ENCODE measurements at places on chromosomes 12 and 14.

DNA sequence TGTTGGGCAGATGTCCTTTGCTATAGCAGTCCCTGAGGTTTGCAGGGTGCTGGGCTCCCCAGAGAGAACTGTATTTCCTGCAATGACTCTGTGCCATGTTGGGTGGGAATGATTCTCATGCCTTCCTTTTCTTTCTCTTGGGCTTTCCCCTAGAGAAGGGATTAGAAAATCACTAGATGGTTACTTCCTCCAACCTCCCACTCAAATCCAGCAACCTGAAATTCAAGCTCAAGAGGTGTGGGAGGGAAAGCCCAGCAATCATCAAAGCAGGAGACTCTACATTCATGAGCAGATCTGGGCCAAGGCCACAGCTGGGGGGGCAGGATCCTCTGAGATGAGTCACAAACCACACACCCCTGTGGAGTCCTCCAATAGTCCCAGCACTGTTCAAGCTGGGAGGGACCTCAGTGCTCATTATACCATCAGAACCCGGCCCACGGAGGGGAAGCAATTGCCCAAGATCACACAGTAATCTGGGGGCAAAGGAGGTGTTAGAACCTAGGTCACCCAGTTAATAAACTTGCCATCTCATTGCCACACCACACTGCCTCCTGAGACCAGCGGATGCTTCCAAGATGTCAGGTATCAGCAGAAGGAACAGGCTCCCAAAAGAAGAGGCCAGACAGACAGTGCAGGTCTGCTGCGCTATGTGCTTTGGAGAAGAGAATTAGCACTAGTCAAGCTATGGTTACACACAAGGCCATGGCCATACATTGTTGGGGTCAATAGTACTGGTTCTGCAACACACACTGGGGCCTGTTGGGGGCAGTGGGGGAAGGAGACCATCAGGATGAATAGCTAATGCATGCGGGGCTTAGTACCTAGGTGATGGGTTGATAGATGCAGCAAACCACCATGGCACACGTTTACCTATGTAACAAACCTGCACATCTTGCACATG, 65.7 kb downstream of the TTC9 start:
- DNase-seq, result no peak

DNA sequence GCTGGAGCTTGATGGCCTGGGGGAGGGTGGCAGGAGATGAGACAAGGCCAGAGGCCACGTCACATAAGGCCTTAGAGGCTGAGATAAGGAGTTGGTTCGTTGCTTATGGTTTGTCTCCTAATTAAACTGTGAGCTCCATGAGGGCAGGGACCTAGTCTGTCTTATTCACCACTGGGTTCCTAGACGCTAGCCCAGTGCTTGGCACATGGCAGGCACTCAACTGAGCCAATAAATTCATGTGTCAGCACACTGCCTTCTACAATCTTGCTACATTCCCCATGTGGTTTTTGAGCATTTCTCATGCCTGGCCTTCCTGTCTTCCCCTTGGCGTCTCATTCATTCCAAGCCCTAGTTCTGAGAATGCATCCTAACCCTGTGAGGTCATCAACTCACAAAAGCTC, 92.5 kb upstream of the MED13L start:
- no peak for DNase-seq

GRCh38 chr14:74634964-74635363, 22.9 kb upstream of the LTBP2 start:
- DNase-seq, result no peak

DNA sequence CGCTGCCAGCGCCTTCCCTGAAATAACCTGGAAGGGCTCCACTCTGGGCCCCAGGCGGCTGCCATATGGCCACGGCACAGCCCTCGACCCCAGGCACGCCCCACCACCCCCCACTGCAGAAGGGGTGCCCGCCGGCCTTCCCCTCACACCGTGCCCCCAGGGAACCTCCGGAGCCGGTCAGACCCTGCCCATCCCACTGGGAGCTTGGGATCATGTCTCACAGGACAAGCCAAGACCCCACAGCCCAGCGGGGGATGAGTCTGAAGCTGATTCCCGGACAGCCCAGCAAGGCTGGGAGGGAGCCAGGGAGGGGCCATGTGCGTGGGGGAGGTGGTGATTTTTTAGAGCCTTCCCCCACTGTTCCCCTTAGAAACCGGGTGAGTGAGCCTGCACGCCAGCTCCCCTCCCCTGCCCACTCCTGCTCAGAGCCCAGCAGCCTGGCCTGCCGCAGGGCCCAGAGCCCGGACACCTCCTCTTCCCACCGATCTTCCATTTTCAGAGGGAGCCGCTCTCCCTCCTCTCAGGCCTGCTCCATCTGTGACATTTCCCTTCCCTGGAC, 1.4 kb downstream of the RIMBP2 start:
- DNase-seq, result no peak

DNA sequence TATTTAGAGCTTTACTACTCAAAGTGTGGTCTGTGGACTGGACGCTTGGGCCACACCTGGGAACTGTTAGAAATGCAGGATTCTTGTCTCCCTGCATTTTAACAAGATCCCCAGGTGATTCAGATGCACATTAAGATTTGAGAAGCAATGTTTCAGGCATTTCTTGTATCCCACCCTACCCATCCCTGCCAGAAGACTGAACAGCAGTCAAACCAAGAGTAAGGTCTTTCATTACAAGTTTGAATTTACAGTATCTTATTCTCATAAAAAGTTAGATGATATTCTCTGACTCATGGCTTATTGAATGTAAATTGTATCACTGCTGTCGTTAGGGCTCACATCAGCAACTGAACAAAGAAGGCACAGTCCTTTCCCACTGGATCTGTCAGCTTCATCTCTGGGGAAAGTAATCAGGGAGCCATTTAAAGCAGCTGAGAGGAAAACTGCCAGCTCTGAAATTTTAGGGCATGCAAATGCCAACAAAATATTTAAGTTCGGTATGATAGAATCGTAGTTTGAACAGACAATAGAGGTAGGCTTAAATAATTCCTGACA, 141.1 kb downstream of the AKAP6 start:
- DNase-seq, result no peak

- DNase-seq, result no peak
Measured at GRCh38 chr12:18923721-18924120, 185.8 kb downstream of the CAPZA3 start.

DNA sequence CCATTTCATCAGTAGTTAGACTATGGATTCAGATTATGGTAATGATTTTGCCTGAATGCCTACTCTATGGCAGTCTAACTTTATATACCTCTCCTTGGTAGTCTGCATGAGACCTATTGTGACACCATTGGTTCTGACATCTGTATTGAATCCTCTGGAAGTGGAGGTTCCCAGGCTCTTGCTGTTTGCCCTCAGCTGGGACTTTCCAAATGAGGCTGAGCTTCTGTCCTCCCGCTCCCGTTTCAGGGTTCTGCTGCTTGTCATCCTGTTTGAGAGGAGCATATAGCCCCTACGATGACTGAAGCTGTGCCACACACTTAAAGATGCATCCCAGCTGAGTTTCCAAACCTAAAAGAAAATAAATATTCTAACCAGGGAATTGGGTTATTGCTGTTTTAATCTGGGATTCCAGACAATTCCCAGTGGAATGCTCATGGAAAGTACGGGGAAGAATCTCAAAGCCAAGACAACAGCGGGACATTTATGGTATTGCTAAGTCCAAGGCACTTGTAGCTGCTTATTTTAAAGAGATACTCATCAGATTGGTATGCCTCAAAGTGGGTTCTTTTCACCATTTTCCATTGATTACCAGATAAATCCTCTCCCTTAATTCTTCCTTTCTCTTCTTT, 105.9 kb downstream of the ETV6 start:
- no peak for DNase-seq

GRCh38 chr12:108531929-108532848, 17.1 kb downstream of the FICD start:
- no peak for DNase-seq

DNA sequence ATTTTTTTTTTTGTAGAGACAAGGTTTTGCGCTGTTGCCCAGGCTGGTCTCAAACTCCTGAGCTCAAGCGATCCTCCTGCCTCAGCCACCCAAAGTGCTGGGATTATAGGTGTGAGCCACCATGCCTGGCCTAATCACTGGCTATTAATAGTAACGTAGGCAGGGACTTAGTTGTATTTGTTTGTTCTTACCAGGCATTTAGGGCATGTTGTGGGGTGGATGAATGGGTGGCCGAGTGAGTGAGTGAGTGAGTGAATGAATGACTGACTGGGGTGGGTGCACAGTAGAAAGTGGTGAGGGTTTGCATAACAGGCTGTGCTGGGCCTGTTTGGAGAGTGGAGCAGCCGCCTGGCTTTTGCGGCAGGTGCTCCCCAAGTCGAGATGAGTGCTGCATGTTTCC, 87.0 kb downstream of the FOXN4 start:
- no peak for DNase-seq

DNA sequence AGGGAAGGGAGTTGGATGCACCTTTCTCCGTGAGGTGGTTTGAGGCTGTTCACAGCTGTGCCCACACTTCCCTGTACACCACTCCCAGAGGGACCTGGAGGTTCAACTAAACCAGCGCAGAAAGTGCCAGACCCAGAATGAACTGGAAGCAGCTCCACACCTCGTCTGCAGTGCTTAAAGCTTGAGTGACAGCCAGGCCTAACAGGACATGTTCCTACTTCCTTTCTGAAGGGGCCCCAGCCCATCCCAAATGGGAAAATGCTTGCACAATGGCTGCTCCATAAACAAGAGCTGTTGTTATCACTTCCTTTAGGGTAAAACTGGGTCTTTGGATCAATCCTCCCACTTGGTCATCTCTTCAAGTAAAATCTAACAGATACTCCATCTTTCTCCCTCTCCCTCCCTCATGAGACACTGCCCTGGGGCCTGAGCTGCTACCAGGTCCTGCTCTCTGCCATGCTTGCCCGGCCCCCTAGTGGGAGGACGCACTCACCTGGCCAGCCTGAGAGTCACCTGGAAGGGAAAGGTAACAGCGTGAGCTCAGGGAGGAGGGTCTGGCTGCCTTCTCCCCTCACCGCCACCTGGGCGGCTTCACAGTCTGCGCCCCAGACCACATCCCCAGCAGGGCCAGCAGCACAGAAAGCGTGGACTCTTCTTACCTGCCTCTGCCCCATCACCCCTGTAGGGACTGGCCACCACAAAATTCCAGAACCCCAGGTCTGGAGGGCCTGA, 33.5 kb downstream of the ISCA2 start:
- DNase-seq, result no peak

- DNase-seq, result no peak
Measured at GRCh38 chr14:60649875-60650372, 647 bp upstream of the SIX1 start.

DNA sequence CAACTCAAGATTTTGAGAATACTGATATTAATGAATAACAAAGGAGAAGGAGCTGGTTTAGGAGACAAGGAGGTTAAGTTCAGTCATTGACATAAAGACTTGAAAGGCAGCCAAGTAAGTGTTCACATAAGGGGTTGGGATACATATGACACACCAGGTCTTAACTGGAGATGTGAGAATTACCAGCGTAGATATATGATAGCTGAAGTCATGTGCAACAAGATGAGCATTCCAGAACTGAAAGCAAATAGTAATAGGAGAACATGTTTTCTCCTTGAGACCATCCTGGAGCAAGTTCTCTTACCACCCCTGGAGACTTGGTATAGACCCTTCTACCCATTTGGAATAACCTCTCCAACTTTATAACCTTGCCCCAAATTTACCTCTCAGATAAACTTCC, 43.3 kb upstream of the NPFF start:
- no peak for DNase-seq

DNA sequence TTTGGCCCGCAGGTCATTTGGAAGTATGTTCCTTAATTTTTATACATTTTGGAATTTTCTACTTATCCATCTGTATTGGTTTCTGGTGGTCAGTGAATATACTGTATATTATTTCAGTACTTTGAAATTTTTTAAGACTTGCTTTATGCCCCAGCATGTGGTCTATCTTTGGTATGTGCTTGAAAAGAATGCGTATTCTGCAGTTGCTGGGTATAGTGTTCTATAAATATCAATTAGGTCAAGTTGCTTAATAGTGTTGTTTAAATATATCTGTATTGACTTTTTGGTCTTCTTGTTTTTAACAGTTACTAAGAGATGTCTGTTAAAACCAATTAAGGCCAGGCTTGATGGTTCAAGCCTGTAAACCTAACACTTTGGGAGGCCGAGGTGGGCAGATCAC, 21.7 kb upstream of the SIX1 start:
- DNase-seq, result no peak

- DNase-seq, result no peak
Measured at GRCh38 chr12:131511391-131511802, 199.5 kb upstream of the SFSWAP start.

GRCh38 chr12:99649551-99649950, 2.0 kb downstream of the GARIN6 start:
- no peak for DNase-seq

GRCh38 chr12:32997471-32997870, 100.9 kb upstream of the PKP2 start:
- no peak for DNase-seq

DNA sequence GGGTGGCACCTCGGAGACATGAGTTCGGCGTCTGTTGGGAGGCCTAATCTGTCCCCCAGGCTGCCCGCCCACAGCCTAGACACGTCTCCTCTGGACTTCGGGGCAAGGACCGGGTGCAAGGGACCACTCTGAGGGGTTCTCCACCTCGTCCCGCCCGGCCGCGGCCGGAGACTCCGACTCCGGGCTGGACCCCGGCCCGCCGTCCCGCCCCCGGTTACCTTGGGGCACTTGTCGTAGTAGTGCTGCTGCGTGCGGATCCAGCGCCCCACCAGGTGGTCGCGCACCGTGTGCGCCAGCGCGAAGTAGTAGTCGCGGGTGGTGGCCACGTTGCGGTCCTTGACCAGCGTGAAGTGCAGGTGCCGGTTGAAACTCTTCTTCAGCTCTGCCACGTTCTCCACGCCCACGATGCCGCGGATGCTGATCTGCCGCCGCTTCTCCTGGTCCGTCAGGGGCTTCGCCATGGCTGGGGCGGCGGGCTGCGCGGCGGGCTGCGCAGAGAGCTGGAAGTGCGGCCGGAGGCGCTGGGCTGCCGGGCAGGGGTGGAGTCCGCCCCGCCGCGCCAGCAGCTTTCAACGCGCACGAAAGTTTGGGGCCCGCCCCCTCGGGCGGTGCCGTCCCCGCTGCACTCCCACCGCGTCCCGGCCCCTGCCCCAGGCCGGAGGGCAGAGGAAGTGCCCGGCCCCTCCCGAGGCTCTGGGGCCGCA, at the start of gene PYGL:
PYGL (minus strand) TSS at position 541 of the 704 bp plus-strand sequence; CDS start at position 461, 80 bp downstream.
- peak; percentile 87 for DNase-seq

DNA sequence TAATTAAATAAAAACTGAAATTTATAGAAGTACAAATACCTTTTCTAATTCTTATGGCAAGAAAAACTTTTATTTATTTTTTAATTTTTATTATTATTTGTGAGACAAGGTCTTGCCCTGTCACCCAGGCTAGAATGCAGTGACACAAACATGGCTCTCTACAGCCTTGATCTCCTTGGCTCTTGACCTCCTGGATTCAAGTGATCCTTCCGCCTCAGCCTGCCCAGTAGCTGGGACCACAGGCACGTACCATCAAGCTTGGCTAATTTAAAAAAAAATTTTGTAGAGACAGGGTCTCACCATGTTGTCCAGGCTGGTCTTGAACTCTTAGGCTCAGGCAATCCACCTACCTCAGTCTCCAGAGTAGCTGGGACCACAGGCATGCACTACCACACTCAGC, 47.4 kb downstream of the COCH start:
- DNase-seq, result no peak
